Occipital lobe (tissue), 3 donors: ENCODE measurements at places on chromosomes 6 and 20. TPM values are rescaled to one million over a fixed set of nuclear protein-coding genes. Genes with fewer than 3 reads are reported as not detected.
A peak's percentile ranks its signal among the peaks of the same experiment; 100 is the strongest.

GRCh38 chr6:14816116-14816859, 429.6 kb upstream of the JARID2 start:
- no peak for DNase-seq

The MUCL3 gene
- total RNA-seq = not detected

- DNase-seq = peak; percentile 30
These were observed 49.8 kb downstream of the ZDHHC14 start for GRCh38 chr6:157430834-157431233.

The NR2E1 gene
- 9.8 TPM for total RNA-seq

The CAGE1 gene
- total RNA-seq = under 0.01 TPM

The CLDN20 gene
- not detected for total RNA-seq

The ZNF391 gene
- total RNA-seq = 3.7 TPM

- DNase-seq = no peak
These were observed 75.6 kb downstream of the MMS22L start for GRCh38 chr6:97207383-97207782.

The LINC00237 gene
- total RNA-seq = 2.0 TPM

The ZGPAT gene
- total RNA-seq = 7.3 TPM

The TSHZ2 gene
- 0.31 TPM for total RNA-seq

- no peak for DNase-seq
These were observed 81.4 kb downstream of the LAMA2 start for GRCh38 chr6:128964233-128964755.

DNA sequence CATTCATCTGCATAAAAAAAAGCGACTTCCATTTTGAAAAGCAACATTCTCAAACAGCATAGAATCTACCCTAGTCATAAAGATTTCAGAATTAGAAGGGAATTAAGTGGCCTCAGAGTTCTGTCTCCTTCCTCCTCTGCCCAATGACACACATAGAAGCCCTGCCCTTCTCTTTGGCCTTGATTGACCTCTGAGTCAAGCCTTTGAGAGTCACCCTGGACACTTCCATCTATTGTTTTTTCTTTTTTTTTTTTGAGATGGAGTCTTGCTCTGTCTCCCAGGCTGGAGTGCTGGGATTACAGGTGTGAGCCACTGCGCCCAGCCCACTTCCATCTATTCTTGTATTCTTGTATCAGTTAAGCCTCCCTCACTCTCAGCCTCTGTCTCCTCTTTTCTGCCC, 44.8 kb upstream of the CTNNBL1 start:
- no peak for DNase-seq

DNA sequence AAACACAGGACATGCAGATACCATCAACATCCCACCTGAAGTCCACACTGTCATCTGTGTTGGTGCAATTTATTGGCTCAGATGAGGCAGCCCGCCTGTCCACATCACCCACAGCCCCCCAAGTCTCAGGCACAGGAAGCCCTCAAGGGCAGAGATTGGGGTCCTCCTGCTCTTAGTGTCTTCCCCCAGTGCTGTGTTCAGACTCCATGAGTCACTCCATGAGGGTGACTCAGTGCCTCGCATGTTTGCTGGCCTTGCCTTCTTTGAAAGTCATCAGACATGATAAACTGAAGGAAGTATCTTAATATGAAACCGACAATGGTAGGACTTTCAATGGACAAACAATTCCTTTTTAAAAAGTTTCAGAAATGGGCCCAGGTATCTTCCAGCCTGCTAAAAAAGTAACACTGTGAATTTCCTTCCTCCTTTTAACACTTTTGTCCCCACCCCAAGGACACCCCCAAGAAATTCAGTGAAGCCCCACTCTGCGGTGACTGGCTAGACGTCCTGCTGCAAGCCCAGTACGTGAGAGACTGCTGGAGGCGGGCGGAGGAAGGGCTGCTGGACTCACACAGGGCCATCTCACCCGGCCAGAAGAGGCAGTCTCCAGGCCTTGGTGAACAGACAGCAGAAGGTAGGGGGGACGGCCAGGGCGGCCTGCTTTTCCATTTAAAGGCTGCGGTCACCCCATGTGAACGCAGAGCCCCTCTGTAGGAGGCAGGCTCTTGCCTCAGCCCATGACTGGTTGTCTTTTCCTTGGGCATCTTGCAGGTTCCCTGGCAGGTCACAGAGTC, 43.0 kb upstream of the KCNK16 start:
- no peak for DNase-seq

DNA sequence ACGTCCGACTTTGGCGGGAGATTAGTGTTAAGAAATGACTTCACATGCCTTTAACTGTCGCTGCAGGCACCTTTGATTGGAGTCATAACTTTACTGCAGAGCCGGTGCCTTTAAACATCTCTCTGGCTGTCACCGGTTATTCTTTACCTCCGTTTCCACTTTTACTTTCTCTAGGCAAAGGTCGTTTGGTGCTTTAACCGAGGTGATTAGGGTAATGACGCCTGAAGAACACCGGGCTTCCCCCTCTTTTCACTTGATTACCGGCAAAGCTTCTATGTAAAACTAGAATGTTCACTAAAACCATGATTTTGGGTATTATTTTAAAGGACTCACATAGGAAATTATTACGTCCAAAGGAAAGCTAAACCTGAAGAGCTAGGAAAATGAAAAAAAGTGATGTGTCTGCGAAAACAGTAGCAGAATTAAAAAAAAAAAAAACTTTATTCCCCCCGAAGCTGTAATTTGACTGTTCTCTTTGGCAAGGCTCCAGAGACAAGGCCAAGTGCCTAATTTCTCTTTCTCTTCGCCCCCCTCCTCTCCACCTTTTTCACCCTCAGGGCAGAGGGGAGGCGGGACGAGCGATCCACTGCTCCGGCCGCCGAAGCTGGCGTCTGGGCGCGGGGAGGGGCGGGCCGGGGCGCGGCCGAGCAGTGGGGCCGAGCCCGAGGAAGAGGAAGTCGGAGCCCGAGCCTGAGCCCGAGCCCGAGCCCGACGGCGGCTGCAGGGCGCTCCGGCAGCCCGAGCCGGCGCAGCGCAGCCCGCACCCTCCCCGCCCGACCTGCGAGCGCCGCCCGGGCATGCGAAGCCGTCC, at the start of gene PLEKHG1:
Gene PLEKHG1 (plus strand): TSS at position 687 of the 811 bp plus-strand sequence. CDS start 133,797 bp downstream, outside the sequence.
- DNase-seq = peak; percentile 20

The KCNK17 gene
- not detected for total RNA-seq

- no peak for DNase-seq
These were observed 202.9 kb upstream of the SOX4 start for GRCh38 chr6:21390532-21391213.

The SYTL3 gene
- 2.0 TPM for total RNA-seq

The TMEM200A gene
- 34.0 TPM for total RNA-seq

GRCh38 chr6:111994791-111995190, 59.1 kb upstream of the CCN6 start:
- DNase-seq = no peak

The LAMA5 gene
- total RNA-seq = 11.2 TPM

The CYP24A1 gene
- total RNA-seq = not detected

- DNase-seq = no peak
These were observed 47.0 kb downstream of the OR2B2 start for GRCh38 chr6:27864906-27865849.

The KCNK5 gene
- total RNA-seq = 0.16 TPM

DNA sequence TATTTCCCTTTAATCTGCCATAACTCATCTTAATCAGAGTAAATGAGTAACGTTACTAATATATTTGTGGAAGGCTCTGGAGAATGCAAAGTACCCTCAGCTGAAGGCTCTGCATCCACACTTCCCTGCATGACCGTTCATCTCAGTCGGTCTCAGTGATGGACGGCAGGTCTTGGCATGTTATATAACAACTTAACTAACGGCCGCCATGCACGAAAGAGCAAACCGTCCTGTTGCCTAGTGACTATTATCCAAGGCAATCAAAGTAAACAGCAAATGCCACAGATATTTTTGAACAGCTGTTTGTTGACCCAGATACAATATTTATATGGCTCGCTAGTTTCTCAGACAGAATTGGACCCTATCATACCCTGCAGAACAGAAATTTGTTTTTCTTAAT, 194.9 kb upstream of the SMLR1 start:
- no peak for DNase-seq

The PI16 gene
- 0.78 TPM for total RNA-seq

DNA sequence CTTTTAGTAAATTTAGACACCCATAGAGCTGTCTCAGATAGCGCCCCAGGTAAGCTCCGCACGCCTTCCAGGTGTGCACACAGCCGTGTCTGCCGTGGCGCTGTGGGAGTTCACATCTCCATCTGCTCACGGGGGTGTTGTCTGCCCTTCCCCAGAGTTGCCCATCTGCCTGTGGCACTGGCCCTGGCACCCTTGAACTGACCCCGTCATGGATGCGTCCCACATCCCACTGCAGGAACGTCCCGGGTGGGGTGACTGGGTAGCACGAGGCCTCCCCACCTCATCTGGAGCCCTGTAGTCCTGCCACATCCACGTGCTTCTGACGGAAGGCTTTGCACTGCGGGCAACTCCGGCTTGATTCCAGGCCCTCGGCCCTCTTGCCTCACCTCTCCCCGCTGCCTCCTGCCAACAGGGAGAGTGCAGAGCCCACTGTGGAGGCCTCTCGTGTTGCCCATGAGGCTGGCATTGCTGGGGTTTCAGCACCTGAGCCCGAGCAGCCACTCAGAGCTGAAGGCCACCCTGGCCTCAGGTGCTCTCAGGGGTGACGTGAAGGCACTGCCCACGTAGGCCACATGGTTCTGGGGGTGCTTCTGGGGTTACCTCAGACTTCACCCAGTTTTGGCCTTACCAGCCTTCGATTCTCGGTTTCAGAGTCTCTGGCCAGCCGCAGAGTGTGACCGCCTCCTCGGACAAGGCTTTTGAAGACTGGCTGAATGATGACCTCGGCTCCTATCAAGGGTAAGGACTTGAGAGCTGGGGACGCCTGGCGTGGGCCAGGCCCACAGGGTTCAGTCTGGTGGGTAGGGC, 5.1 kb downstream of the ARFGAP1 start:
- DNase-seq = no peak

The RIPOR3 gene
- 1.7 TPM for total RNA-seq

GRCh38 chr6:72651967-72652956, 30.4 kb downstream of the KCNQ5 start:
- DNase-seq = no peak
